ENCODE measurements at places on chromosomes 1 and 21.

GRCh38 chr1:27865821-27866220, 6.5 kb upstream of the THEMIS2 start:
- no peak for DNase-seq

GRCh38 chr1:95518310-95518709, 284.3 kb downstream of the RWDD3 start:
- no peak for DNase-seq

GRCh38 chr1:215623162-215623561, 56.1 kb downstream of the KCTD3 start:
- no peak for DNase-seq

- no peak for DNase-seq
These were observed 9.2 kb downstream of the PDXK start for GRCh38 chr21:43728154-43728466.

- DNase-seq = no peak
These were observed 146.3 kb upstream of the DNAH14 start for GRCh38 chr1:224783006-224783651.

All from activated T-cell treated with anti-CD3 and anti-CD28 coated beads, Interleukin-2, amount 50 U/mL, for 48 hours (primary cell).